ENCODE measurements at places on chromosomes 3 and 15. TPM values are rescaled to one million over a fixed set of nuclear protein-coding genes. Genes with fewer than 3 reads are reported as not detected.

DNA sequence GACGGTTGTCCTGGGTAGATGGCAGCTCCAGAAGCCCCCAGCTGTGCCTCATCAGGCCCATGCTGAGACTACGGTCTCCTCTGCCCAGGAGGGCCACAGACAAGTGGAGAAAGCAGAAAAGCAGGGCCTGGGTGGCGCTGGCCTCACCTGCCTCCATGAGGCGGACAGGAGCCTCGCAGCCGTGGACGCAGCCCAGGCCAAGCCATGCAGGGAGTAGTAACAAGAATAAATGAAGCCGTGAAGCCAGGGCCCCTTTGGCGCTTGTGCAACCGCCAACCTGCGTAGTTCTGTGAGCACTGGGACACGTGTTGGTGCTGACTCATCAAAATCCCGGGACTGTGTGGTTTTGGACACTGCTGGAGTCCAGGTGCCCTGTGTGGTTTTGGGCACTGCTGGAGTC, 12.3 kb upstream of the MUC4 start:
- peak; percentile 76 for DNase-seq

- DNase-seq: no peak
Measured at GRCh38 chr15:69443032-69443611, 9.5 kb upstream of the RPLP1 start.

DNAJA4 gene
- total RNA-seq: 34.4 TPM

DNA sequence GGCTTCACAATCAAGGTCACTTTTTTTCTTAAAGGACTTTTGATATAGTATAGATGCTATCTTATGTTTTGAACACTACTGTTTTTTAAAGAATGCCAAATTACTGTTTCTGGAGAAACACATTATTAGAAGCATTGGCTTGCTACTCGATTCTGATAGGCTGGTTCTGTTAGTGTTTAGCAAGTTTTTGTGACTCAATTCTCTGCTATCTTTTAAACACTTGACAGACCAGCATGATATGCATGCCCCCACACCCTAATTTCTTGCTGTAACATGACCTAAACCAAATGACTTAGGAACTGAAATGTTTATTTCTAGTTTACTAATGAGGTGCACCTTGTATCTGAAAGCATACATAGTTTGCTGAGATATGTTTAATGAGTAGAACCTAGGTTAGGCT, 5.5 kb upstream of the IL20RB start:
- DNase-seq: no peak

GRCh38 chr3:2793987-2794386, 316.2 kb downstream of the IL5RA start:
- no peak for DNase-seq

DNA sequence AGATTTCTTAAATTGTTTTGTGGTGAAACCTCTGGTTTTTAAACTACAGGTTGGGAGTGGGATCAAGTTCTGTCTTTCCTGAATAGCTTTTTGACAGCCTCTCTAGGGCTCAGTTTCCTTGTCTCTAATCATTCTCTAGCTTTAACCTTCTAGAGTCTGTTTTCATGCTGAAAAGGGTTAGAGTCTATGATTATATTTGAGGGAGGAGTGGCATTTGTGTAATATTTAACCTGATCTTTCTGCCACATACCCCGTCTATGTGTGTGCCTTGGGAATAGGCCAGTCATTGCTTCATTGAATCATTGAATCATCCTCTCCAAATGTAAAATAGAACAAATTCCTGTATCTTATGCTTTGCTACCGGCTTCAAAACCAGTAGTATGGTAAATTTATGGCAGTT, 204.9 kb downstream of the KLHL25 start:
- no peak for DNase-seq

LRRC31 gene
- total RNA-seq: 1.1 TPM

- no peak for DNase-seq
Measured at GRCh38 chr3:59065240-59065639, 15.4 kb upstream of the CFAP20DC start.

ULK4 gene
- 11.4 TPM for total RNA-seq

GRCh38 chr3:36762918-36763849, 1.2 kb downstream of the DCLK3 start:
- no peak for DNase-seq

DNA sequence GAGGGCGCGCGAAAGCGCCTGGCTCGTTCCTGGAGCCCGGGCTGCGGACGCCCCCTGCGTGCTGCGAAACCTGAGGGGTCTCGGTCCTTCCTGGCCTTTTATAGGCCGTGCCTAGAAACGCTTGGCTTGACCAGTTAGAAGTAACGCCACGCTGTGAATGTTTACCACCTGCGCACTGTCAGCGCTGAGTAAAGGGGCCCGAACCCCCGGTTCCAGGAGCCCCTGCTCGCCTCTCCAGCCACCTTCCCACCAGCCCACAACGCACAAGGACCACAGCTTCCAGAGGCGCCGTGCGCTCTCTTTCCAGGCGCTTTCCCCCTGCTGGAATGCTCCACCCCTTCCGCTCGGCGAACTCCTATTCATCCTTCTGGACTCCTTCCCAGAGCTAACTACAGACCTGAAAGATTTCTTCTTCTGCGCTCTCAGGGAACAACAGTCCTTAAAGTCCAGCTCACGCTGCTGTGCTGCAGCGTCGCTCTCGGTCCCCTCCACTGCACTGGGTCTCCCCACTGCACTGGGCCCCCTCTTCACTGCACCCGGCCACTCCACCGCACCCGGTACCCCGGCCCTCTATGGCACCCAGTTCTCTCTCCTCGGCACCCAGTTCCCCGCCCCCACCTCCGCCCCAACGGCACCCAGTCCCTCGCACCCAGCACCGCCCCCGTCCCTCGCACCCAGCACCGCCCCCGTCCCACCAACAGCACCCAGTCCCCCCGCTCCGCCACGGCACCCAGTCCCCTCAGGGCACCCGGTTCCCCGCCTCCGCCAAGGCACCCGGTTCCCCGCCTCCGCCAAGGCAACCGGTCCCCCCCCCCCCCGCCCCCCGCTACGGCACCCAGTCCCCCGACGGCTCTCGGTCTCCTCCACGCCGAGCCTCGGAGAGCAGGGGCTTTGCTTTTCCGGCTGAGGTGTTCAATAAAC, 69.8 kb downstream of the SQOR start:
- DNase-seq: no peak

DNA sequence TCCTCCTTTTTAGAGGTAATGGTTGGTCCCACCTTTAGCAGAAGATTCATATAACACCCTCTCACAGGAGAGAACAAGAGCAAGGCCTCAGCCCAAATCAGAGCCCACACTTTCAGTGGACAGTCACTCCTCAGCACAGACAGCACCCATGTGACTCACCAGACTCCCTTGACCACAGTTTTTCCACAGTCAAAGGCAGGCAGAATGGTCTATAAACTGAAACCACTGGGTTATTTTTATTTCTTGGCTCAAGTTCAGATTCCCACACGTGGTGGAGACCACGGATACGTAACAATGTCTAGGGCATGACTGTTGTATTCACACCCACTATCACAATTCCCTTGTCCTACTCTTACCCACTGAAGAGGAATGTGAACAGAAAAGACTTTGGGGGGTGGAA, 237.8 kb upstream of the UBE2E1 start:
- no peak for DNase-seq

FBXL22 gene
- total RNA-seq: 1.4 TPM

- no peak for DNase-seq
Measured at GRCh38 chr3:119562307-119562961, 3.0 kb upstream of the CD80 start.

CELSR3 gene
- total RNA-seq: 1.0 TPM

SMCO1 gene
- not detected for total RNA-seq

GRCh38 chr15:69075440-69075839, 60.9 kb downstream of the NOX5 start:
- DNase-seq: no peak

Data from lower lobe of right lung (tissue), 2 donors.